ENCODE measurements at places on chromosomes 13 and 19. TPM values are rescaled to one million over a fixed set of nuclear protein-coding genes. Genes with fewer than 3 reads are reported as not detected.

GRCh38 chr13:87259479-87260083 is 411.6 kb upstream of the SLITRK5 start:
- DNase-seq = no peak

DNA sequence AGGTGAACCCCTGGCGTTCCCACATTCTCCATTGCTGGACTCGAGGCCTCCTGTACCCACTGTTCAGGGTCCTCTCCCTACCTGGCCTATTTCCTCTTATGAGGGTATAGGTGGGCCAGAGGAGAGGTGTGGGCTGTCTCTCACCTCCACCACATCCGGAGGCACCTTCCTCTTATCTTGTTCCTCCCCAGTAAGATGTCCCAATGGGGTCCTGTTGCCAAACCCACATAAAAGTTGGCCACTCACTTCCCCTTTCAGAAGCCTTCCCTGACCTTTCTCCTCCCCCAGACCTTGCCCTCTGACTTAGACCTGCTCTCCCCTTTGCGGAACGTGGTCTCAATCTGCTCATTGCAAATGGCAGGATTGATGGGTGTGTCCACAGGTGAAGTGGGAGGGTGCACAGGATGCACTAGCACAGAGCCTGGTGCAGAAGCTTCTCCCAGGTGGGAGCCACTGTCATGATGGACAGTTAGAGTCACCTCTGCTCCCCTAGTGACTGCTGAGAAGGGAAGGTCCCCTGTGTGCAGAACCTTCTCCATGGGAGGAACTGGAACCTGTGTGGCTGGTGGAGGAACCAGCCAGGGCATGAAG is 1.3 kb downstream of the CYP4F3 start:
- no peak for DNase-seq

DNA sequence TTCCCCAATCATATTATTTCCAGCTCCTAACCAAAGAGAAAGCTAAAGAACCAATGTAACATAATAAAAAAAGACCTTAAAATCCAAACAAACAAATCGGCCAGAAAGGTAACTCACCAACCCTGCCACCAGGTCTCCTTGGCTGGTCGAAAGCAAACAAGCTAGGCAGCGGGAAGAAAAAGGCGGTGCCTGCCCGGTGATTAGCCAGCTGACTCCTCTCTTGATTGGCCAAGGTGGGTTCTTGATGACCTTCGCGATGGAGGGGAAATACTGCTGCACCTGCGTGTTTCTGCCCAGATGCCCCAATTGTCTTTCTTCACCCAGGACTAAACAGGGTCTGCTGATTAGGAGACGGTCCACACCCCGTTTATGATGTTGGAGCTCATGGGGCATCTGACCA is at the start of gene NLRP11:
TSS of gene NLRP11 (minus strand) at position 154 of the 400 bp plus-strand sequence. CDS start 13,825 bp downstream, outside the sequence.
- no peak for DNase-seq

Gene CYP2S1
- total RNA-seq = 0.27 TPM

GRCh38 chr19:55451163-55451964 is 8.3 kb upstream of the SHISA7 start:
- no peak for DNase-seq
